Left ventricle myocardium superior (tissue), 1 donor: ENCODE measurements at places on chromosomes 1 and 21. TPM values are rescaled to one million over a fixed set of nuclear protein-coding genes. Genes with fewer than 3 reads are reported as not detected.
A peak's percentile ranks its signal among the peaks of the same experiment; 100 is the strongest.

GRCh38 chr1:187336441-187337168, 507.9 kb downstream of the PLA2G4A start:
- no peak for DNase-seq

Gene GNG12
- 34.1 TPM for total RNA-seq

Gene CFHR3
- total RNA-seq = not detected

Gene BGLAP
- 1.1 TPM for total RNA-seq

- peak; percentile 82 for DNase-seq
Observed at GRCh38 chr1:156082309-156083091, at the start of gene MEX3A. Gene MEX3A, minus strand, starts transcription at chr1:156082465. Its CDS starts 467 bp downstream, at chr1:156081998.

GRCh38 chr1:38297246-38297645, 250.7 kb upstream of the POU3F1 start:
- no peak for DNase-seq

Gene FCMR
- 6.2 TPM for total RNA-seq

DNA sequence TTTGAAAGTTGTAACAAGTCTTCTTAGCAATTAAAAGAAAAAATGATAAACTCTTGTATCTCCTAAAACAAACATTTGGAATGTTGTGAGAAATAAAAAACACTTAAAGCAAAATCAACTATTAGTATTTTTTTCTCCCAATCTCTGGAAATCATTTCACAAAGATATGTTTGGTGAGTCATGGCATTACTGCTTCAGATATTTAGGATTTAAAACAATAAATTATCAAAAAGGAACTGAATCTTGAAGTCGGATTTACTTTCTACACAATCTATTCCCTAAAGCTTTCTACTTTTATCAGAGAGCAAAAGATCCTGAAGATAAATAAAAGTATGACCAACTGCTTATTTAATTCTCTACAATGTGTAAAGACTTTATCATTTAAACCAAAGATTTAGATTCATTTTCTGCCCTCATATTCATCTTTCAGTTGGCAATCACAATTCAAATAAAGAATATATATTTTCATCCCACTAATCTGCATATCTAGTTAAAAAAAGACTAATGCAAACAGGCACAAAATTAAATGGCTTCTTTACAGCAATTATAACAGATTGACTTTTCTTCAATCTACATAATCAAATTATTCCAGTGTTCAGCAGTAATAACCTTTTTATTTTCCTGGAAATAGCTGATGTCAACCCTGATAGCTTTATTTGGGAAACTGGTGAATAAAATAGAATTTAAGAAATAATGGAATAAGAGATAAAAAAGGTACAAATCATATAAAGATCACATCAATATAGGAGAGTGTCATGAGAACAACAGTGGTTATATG, 230.0 kb downstream of the COP1 start:
- no peak for DNase-seq

- no peak for DNase-seq
Observed at GRCh38 chr1:51287966-51288365, 42.4 kb downstream of the TTC39A start.

DNA sequence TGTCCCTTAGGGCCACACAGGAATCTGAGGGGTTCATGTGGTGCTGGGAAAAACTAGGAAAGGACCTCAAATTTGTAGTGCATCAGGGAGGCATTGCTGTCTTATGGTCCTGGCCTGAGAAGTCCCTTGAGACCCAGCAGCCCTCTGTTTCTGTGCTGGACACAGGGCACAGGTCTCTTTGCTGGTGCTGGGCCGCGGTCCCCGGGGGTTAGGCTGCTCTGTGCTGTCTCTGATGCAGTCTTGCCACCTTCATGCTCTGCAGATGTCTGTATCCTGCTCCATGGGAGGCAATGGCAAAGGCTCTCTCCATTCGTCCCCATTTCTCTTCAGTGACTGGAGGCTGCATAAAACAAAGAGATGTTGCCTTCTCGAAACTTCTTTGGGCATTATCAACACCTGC, 13.0 kb downstream of the EDARADD start:
- no peak for DNase-seq

- DNase-seq = no peak
Observed at GRCh38 chr1:176717066-176717750, 254.2 kb downstream of the PAPPA2 start.

- no peak for DNase-seq
Observed at GRCh38 chr1:11693024-11693590, 1.6 kb downstream of the DRAXIN start.

DNA sequence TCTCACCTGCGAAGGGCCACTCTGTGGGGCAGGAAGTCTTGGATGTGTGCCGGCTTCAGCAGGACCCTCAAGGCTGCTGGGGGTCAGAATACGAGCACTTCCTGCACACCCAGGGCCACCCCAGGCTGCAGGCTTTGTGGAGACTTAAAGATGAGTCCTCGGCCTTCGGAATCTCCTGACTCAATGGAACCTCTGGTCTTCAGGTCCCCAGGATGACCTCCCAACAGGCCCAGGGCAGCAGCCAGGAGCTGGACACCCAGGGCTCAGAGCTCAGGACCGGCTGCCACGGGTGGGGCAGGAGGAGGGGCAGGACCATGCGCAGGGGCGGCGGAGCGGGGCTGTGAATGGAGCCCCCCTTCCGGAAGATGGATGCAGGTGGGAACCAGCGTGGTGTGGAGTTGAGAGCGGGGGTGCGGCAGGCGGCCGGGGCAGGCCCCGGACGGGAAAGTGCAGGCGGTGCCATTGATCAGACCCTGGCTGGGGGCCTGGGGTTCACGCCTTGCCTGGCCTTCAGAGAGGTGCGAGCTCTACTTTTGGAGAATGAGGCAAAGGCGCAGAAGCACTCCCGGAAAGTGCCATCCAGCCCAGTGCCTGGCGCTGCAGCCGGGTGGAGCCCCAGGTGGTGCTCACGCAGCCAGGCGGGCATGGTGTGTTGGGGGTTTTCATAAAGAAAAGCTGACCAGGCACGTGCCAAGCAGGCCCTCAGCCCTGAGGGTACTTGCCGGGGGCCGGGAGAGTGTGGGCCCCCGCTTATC, 10.4 kb downstream of the COL18A1 start:
- peak; percentile 21 for DNase-seq

Gene TLR5
- 2.5 TPM for total RNA-seq

GRCh38 chr1:179966551-179966950, 11.9 kb downstream of the CEP350 start:
- no peak for DNase-seq

Gene TAS1R3
- 0.57 TPM for total RNA-seq

DNA sequence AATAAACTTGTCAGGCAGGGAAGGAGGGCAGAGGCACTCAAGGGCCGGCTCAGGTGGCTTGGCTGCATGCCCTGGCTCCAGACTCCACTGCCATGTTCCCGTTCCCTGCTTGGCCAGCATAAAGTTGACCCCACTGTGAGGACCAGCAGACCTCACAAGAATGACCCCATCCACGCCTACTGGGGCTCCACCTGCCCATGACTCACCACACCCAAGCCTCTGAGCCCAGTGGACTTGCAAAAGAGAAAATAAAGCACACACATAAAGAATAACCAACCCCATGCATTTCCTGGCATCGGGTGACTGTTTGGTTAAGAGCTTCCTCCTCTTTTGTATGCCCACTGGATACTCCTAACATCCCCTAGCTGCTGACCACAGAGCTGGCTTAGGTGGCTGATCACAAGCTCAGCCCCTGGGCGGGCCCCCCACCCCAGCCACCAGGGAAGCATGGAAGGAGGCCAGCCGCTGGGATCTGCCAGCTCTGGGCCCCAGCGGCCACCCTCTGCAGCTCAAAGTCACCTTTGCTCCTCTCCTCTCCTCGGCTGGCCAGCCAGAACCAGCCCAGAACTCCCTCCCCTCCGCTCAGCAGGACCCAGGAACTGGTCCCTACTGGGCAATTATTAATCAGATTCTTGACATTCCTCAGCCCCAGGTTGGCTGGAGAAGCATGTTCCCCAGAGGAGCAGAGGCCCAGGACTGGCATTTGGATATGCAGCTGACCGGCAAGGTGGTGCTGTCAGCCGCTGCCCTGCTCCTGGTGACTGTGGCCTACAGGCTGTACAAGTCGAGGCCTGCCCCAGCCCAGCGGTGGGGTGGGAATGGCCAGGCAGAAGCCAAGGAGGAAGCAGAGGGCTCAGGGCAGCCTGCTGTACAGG, at the start of gene KLHDC7A:
TSS of gene KLHDC7A (plus strand) at position 616 of the 875 bp plus-strand sequence. CDS start at position 668, 52 bp downstream.
- no peak for DNase-seq

- DNase-seq = peak; percentile 58
Observed at GRCh38 chr1:10980841-10981727, 31.4 kb upstream of the TARDBP start.

DNA sequence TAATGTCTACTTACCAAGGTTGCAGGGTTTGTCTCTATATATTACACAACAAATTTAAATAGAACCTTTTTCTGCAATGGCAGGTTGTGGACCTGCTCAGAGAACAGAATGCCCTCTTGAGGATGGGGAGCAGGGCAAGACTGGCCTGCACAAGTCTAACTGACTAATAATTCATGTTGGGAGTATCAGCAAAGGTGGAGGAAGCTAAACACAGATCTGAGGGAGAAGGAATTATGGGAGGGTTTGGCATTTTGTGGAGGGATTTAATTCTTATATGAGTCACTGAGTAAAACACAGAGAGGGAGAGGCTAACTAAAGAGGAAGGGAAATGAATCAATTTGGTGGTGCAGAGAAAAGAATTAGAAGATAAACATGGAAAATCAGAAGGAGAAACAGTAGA, 40.0 kb downstream of the CLDN17 start:
- no peak for DNase-seq

Gene TMEM81
- 3.7 TPM for total RNA-seq

- no peak for DNase-seq
Observed at GRCh38 chr1:48931506-48932192, 155.0 kb upstream of the BEND5 start.
